Fibroblast of skin of right biceps (primary cell): ENCODE measurements at places on chromosomes 6 and 20.
A peak's percentile ranks its signal among the peaks of the same experiment; 100 is the strongest.

- DNase-seq = no peak
These were observed 235.2 kb downstream of the SOX4 start for GRCh38 chr6:21828704-21829103.

DNA sequence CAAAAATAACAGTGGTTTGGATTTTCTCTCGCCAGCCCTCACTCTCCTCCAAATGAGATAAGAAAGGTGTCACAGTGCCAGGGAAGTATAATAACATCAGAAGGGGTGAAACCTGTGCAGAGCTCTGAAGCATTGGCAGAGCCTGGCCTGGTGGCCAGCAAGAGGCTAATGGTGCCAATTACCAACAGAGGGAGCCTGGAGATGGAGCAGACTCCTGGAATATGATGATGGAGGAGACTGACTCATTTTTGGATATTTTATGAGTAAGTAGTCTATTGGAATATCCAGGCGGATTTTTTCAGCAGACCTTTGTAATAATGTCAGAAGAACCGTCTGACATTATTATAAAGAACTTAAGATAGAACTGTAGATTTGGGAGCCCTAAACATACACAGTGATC is 442.6 kb upstream of the MARCKS start:
- peak; percentile 89 for DNase-seq

DNA sequence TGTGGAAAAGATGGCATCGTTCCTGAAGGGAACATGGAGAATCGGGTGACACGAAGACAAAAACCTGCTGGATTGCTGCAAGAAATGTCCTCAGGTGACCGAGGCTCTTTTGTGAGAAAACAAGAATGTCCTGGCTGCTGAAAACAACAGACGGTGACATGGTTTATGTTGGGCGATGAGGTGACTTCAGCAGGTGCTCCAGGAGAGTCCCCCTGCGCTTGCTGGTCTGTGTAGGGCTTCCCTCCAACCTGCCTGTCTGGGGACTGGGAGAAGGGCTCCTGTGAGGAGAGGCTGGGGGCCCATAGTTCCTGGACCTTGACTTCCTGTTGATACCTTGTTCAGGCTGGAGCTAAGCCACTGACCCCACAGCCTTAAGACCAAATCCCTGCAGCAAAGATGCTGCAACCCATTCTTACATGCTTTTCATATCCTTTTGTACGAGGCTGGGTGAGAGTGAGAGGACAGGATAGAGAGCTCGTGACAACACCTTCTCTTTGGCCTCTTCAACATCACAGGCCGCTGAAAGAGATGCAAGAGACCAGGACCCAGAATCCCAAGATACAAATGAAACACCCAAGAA is 134.8 kb downstream of the CD83 start:
- DNase-seq = no peak

DNA sequence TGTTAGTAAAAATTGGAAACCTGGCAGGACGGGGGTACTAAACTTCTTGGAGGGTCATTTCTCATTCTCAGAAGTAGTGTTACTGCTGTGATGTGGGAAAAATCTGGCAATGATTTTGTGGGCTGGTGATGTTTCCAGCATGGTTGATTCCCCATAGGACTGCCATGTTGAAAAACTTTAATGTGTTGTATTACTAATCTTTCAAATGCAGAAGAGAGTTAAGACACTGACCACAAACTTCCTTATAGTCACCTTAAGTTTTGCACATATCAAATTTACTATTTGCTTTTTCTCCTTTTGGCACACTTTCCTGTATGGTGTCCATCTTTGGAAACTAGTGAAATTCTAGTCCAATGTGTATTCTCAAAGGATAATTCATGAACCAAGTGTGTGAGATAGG is 236.2 kb upstream of the TAB2 start:
- no peak for DNase-seq

DNA sequence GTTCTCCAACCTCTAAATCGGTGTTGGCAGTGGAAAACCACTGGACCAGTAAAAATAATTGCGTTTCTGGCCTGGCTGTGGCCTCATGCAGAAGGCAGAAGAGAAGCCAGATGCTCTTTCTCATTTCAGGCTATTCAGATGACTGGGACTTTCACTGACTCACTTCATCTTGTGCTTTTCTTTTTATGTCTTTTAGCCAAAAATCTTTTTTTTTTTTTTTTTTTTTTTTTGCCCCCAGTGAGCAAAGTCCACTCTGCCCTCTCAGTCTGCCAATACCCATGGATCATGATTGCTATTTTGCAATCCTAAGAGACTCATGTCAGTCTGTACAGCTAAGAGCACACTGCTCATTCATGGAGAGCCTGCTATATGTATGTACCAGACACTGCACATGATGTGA is 962.5 kb downstream of the KIF16B start:
- DNase-seq = no peak

- peak; percentile 46 for DNase-seq
These were observed 157.8 kb downstream of the SCML4 start for GRCh38 chr6:107666084-107666980.

GRCh38 chr6:38648629-38649028 is 8.9 kb upstream of the BTBD9 start:
- no peak for DNase-seq

GRCh38 chr6:153538491-153538890 is 407.4 kb upstream of the RGS17 start:
- peak; percentile 5 for DNase-seq

DNA sequence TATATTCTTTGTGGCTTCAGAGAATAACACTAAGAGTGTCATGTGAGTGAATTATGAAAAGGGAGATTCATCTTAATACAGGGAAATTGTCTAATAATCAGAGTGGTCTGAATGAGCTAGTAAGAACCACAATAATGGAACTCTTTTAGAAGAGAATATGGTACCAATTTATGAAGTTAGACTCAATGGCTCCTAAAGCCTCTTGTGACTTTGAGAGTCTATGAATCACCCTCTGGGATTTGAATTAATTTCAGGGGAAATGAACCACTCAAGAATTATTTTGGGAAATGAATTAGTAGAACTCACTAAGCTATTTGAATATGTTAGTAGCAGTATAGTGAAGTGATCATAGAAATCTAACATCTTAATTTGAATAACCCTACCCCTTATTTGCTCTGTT is 14.3 kb downstream of the PCMT1 start:
- peak; percentile 64 for DNase-seq

DNA sequence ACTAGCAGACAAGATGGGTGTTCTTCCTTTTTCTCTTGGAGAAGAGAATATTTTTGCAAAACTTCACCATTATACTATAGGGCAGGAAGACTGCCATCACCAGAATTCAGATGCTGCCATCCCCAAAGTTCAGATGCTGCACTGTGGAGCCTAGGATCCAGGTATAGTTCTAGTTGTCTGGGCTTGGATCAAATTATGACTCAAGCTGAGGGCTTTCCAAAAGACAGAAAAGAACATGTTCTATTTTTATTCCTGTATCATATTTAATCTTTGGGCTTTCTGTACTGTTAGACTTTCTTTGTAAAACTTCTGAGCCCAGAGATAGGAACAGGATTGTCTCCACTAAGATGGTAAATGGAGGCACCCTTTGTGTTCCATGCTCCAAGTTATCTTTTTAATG is 22.0 kb downstream of the FAM83B start:
- DNase-seq = no peak

DNA sequence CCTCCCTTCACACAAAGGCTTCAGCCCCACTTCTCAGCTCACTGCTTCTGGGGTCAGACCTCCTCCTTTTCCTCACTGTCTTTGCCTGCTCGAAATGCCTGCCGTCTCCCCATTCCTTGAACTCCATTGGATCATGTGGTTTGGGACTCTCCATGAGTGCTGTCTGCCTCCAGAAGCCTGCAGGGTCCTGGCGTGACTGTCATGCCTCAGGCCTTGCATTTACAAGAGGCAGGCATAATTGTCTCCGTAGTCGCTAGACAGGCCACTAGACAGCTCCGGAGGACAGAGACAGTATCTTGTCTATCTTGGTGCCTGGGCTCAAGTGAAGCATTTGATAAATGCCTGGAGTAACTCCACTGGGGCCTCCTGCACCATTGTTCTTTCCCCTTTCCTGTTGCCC is 15.3 kb downstream of the PNLDC1 start:
- no peak for DNase-seq

- DNase-seq = peak; percentile 94
These were observed 132.2 kb downstream of the OGFRL1 start for GRCh38 chr6:71420693-71421328.

GRCh38 chr20:35252037-35252461 is 25.6 kb downstream of the MMP24 start:
- no peak for DNase-seq

DNA sequence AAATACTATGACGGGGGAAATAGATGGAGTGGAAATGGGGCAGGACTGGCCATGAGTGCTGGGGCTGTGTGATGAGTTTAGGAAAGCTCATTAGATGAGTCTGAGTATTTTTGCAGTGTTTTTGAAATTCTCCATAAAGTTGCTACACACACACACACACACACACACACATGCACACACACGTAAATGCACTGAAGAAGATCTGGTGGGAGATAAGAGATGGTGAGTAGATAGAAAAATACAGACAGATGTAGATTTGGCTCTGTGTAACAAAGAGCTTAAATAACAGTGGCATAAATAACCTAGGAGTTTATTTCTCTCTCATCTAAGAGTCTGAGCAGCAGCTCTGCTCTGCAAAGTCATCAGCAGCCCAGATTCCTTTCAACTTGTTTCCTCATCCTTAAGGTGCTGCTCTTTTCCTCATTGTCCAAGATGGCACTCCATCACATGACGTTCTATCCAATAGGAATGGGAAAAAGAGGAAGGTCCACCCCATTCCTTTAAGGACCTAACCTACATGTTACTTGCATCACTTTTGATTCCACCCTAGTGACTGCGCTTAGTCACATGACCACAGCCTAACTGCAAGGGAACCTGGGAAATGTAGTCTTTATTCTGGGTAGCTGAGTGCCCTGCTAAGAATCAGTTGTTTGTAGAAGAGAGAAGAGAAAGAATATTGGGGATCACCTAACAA is 76.4 kb downstream of the EYA2 start:
- peak; percentile 90 for DNase-seq

- DNase-seq = no peak
These were observed 116.6 kb downstream of the DLL1 start for GRCh38 chr6:170174124-170174770.

DNA sequence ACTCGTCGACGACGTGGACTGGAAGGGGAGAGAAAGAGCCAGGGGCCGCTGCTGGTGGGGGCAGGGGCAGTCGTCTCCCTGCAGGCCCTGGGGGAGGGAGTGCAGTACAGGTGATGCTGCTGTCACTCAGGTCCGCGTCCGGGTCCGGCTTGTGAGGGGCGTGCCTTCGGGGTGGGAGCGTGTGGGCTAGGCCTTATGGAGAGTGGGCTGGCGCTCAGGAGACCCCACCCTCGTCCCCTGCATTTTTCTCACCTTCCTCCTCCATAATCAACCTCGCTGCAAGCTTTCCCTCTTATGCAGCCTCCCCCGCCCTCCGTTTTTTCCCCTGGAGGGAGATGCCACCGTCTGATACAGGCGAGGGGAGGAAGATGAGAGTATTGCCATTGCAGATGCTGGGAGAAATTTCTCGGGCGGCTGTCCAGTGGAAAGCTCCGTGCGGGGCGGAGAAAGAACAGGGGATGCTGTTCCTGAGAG is 632 bp downstream of the PCMT1 start:
- peak; percentile 54 for DNase-seq

- DNase-seq = no peak
These were observed 217.3 kb upstream of the FKBP1C start for GRCh38 chr6:62993951-62994350.

- DNase-seq = no peak
These were observed 34.6 kb upstream of the HLA-G start for GRCh38 chr6:29793036-29793356.

GRCh38 chr6:33112148-33112547 is 36.4 kb downstream of the HLA-DPB1 start:
- DNase-seq = peak; percentile 40

DNA sequence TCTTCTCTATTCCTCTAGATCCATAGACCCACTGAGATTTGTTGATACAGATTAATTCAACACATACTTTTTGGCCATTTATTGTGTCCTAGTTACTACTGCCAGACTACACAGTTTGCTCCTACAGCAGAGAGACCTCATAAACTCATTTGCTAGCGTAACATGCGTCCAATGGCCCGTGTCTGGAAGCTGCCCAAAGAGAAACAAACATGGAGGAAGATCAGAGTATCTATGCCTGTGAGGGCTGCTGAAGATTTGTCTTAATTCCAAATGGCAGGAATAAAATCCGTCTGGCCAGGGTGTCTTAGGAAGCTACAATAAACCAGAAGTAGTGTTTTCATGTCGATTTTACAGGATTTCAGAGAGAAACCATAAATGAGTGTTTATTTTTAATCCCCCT is 214.7 kb downstream of the CLIC5 start:
- DNase-seq = no peak

GRCh38 chr6:135265278-135265677 is 84.2 kb downstream of the MYB start:
- DNase-seq = no peak

GRCh38 chr20:17688965-17689364 is 6.9 kb upstream of the RRBP1 start:
- DNase-seq = no peak

DNA sequence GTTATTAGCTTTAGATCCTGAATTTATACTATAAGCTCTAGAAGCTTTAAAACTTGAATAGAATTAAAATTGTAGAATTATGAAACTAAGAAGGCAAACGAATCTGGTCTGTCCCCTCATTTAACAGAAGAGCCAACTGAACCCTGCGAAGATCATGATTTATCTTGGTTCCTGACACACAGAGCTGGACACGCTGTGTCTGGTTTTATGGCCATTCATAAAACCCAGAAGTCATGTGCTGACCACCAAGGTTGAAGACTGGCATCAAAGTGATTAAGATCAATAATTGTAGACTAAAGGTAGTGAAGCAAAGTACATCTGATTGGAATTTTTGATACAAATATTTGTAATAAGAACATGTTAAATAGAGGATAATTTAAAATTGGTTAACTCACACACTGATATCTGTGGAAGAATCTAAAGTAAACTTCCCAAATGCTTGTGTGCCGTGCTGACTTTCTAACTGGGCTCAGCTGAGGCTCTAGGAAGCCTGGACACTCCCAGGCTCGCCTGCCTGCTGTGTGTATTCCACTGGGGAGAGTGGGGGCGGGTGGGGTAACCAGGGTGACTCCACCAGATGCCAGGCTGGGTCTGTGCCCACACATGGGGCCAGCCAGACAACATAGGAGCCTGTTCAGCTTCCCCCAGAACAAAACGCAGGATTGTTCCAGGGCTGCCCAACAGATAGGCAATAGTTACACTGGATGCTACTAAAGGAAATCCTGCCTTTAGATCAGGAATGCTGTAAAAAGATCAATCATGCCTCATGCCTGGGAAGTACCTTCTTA is 42.1 kb upstream of the SLC22A3 start:
- no peak for DNase-seq

- peak; percentile 15 for DNase-seq
These were observed 642 bp downstream of the EEF1A2 start for GRCh38 chr20:63497946-63498935.
